ENCODE measurements at places on chromosomes 13 and 19.

DNA sequence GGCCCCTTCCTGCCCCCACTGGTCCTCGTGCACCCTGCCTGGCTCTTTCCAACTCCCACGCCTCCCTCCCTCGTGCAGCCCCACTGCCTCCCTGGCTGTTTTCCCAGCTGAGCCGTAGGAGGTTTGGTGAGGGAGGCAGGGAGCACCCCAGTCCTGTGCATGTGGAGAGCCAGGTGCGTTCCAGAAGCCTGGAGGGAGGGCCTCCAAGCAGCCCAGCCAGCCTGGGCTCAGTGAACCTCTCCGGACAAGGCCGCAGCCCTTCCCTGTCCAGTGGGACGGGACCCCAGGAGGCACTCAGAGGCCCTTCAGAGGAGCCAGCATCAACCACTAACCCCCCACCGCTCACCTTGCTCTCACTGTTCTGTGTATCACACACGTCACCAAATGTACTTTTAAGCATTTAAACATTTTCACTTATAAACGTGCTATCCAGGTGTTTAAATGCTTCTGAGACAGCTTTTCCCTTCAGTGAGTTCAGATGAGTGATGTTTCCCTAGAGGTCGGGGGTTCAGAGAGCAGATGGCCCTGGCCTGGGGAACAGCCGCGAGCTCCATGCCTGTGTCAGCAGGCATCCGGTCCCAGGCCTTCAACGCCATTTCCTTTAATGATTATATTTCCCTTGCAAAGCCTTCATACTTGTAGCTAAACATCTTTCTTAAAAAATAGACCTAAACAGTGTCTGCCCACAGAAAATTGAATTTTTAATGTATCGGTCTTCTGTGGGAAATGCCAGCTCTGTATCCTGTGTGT, 122.6 kb downstream of the ATP11A start:
- no peak for DNase-seq

DNA sequence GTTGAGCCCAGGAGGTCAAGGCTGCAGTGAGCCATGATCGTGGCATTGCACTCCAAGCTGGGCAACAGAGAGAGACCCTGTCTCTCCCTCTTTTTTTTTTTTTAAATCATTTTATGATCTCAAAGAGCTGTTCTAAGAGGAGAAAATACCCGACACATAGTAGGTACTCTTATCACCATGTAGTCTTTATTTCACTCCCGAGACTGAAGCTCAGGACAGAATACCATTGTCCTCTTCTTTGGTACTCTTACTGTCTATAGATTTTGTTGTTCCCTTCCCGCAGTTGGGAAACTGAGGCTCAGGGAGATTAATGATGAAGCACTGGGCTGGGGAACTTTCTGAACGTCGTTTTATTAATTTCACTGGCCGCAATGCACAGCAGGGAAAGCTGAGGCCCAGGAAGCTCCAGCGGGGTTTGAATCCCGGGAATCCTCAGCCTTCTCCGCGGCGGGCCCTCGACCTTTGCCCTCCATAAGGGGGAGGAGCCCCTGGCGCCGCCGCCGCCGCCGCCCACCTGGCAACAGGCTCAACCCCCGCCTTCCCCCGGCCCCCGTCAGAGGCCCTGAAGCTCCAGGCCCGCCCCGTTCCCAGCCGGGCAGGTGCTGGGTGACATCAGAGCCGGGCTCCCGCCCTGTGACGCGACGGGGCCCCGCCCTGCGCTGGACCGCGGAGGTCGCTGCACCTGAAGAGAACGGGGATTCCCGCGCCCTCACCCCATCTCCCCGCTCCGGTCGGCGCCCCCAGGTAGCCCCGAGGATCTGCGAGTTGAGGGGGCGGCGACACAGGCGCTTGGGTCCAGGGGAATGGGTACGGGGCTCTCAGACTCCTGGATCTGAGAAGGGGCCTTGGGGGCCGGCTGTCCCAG, 1.6 kb downstream of the MYH14 start:
- peak; percentile 58 for DNase-seq

DNA sequence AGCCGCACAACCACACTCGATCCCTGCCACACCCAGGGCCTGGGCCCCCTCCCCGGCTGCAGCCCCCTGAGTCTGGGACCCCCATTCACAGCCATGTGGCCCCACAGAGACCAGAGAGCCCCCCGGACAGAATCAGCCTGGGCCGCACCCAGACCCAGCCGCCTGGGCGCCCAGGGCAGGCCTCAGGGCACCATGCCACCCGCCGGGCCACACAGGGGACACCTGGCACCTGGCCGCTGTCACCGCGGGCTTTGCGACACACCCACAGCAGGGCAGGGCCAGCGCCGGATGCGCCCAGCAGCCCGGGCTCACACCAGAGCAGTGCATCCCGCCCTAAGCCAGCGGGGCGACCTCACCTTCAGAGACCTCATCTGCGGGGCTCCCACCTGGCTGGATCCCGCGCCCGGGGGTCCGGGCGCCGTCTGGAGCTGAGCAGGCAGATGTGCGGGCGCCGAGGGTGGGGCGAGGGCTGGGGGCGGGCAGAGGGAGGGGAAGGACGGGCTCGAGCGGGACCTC, 443 bp downstream of the TBXA2R start:
- DNase-seq = no peak

DNA sequence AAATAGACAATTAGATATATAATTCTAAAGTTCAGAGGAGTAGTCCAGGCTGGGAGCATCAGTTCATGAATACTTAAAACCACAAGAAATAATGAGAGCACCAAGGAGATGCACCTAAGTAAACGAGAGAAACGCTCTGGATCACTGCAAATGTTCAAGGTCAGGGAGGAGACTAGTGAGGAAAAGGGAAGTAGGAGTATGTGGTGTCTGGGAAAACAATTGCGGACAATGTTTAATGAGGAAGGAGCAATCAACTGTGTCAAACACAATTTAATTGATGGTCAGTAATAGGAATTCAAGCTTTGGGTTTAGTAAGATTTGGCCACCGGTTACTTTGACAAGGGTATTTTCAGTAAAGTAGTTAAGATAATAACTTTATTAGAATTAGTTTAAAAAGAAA, 652.2 kb downstream of the DACH1 start:
- DNase-seq = no peak

- DNase-seq = no peak
These were observed 341.9 kb downstream of the KCNRG start for GRCh38 chr13:50357136-50357535.

GRCh38 chr13:36130552-36131221, 495 bp downstream of the DCLK1 start:
- DNase-seq = peak; percentile 50

- no peak for DNase-seq
These were observed 112.2 kb upstream of the GPR12 start for GRCh38 chr13:26872525-26873385.

DNA sequence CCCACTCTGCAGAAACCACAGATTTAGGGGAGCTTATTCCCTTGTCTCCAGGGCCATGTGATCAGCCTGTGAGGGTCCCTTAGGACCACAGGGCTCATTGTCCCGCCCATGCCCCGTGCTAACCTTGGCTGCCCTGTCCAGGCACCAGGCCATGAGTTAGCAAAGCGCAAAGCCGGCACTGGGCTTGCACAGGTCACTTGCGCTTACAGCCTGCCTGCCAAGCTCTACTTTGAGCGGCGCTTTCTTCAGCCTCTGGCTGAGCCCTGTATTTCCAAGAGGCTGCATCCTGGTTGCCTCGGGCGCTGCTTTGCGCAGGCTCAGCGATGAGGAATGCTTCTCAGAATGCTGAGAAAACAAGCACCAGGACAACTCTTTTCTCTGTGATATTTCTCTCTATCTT, 188.0 kb downstream of the TDRD3 start:
- no peak for DNase-seq

DNA sequence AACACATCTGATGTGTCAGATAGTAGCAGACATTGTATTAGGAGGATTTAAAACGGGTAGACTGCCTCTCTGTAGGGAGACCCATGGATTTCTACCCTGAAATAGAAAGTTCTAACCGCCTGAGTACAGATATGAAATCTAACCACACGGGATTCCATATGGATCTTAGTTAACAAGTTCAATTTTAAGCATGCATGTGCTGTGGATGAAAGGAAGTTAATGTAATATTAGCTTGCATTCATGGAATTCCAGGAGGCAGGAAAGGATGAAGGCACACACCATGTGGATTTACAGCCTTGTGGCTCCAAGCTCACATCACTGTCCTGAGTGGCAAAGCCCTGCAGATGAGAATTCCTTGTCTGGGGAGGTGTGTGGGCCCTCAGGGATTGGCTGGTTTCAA, 120.6 kb upstream of the IRS2 start:
- DNase-seq = no peak

GRCh38 chr13:73898276-73898675, 235.9 kb downstream of the KLF12 start:
- DNase-seq = no peak

GRCh38 chr13:112058941-112059340, 8.0 kb upstream of the SOX1 start:
- no peak for DNase-seq

DNA sequence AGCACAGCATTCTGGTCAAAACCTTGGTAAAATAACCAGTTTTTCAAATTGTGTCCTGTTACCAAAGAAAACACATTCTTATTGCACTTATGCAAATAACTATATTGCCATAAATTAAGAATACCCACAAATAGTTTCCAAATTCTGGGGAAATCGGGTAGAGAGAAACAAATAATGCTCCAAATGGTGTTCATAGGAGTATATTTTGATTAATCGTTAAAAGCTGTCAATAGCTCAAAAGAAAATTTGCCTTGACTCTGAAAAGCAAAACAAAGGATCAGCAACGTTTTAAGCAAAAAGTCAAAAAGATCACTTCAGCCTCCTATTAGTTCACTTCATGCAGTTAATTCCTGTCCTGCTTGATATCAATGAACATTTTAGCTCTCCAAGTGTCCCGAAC, 22.2 kb upstream of the CEACAM21 start:
- no peak for DNase-seq

- DNase-seq = no peak
These were observed 29.9 kb downstream of the UCHL3 start for GRCh38 chr13:75579529-75579928.

DNA sequence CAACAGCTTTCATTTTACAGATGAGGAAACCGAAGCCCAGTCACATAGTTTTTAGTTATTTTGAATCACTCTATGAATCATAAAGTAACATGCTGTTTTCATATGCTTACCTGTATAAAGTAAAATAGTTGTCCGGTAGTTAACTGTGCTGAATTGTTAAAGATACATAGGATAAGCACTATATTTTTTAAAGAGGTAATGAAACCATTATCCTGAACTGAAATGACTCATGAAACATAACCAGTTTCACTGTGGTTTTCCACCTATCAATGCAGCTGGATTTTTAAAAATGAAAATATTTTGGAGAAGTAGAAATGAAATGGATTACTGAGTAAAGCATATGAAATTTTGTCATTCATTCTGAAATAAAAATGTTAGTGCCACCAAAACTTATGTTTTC, 655.0 kb downstream of the OLFM4 start:
- DNase-seq = no peak

- no peak for DNase-seq
These were observed 47.4 kb upstream of the PCDH9 start for GRCh38 chr13:67277581-67277980.

GRCh38 chr13:34247596-34247995, 429.6 kb downstream of the RFC3 start:
- no peak for DNase-seq

DNA sequence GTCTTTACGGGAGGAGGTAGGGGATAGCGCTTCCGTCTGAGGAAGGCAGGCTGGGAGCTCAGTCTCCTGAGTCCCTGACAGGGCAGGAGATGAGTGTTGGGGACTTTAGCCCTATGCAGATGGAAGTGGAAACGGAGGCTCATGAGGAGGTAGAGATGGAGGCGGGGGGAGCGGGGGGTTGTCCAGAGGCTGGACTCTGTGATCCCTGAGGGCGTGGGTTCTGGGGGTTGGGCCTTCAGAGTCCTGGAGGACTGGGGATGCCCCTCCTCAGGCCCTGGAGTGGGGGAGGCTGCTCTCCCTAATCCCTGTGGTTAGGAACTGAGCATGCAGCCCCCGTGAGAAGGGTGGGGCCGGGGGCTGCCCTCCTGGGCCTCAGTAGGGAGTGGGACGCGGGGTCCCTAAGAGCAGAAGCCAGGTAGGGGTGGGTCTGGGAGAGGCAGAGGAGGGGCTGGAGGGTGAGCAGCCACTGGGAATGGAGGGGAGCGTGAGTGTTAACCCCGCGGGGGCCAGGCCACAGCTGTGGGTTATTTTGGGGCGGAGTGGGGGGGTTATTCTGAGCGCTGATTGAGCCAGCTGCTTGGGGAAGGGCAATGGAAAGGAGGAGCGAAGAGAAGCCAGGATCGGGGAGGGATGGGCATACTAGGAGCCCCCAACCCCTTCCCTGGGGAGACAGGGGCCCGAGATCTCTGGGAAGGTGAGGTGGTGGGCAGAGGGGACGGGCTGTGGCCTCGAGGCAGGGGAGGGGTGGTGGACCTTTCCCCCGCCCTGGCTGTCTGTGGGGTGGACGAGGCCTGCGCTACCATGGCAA, 2.8 kb downstream of the GRIN2D start:
- DNase-seq = no peak

GRCh38 chr13:68714292-68714691, 1393.3 kb upstream of the ATXN8OS start:
- no peak for DNase-seq

DNA sequence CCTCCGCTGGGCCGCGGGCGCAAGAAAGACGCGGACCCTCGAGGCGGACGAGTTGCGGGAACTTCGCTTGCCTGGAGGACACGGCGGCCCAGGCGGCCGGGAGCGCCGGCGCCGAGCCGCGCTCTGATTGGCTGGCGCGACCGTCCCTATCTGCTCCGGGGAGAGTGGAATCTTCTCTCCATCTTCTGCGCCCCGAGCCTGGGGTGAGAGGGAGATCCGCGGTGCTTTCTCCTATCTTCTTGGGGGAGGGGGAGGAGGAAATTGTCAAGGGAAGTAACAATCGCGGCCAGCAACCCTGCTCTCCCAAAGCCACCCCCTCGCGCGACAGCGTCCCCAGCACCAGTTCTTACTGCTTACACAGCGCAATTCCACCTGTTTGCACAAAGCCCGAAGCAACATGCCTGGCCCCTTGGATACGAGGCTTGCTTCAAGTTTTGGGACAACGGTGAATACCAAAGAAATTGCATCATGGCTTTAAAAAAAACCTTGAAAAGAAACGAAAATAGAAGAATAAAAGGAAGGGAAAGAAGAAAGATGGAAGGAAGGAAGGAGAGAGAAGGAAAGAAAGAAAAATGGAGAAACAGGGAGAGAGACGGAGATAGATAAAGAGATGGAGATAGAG, 4.8 kb downstream of the SOX21 start:
- no peak for DNase-seq

- no peak for DNase-seq
These were observed 179.3 kb downstream of the KDM4B start for GRCh38 chr19:5147978-5148793.

GRCh38 chr19:46232029-46232428, 2.5 kb downstream of the IGFL1 start:
- DNase-seq = no peak

All from NCI-H187 (cell line).